Chondrocyte (in vitro differentiated cells): ENCODE measurements at places on chromosomes 12 and 14.

GRCh38 chr12:23921099-23921856, 28.2 kb downstream of the SOX5 start:
- no peak for DNase-seq
- H3K27ac ChIP-seq, result peak overlapping the region; percentile 58
- no peaks in the 10 kb centered on the region for H3K36me3 ChIP-seq
- peak overlapping the region; percentile 62 for H3K4me3 ChIP-seq
- no peaks in the 10 kb centered on the region for H3K27me3 ChIP-seq

GRCh38 chr14:45242706-45243105, 10.3 kb downstream of the MIS18BP1 start:
- no peak overlapping the region for H3K27ac ChIP-seq
- no peaks in the 10 kb centered on the region for H3K27me3 ChIP-seq
- H3K4me1 ChIP-seq, result no peaks in the 10 kb centered on the region
- peaks cover 4% of the 10 kb centered on the region for H3K36me3 ChIP-seq

DNA sequence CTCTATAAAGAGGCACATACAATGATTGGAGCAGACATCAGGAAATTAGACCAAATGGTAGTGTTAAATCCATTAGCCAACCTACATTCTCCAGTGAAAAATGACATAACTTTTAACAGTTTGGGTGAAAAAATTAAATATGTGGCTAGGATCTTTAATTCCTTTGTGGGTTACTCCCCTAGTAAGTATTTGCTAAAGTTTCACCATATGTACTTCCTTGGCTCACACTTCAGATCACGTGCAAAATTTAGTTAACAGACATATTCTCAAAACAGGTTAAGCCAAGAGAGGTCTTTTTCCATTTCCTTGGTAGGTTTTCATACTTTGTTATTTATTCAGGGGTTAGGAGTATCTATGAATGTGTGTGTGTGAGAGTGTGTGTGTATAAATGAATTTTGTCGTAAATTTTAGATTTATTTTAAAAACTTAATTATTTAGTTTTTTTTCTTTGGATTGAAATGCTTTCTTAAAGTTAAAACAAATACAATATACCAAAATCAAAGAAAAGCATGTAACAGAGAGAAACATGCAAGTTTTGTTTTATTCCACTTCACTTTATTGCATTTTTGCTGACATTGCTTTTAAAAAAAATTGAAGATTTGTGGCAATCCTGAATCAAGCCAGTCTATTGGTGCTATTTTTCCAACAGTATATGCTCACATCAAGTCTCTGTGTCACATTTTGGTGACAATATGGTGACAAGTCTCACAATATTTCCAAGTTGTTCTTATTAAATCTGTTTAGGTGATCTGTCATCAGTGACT, 258.7 kb downstream of the FLRT2 start:
- H3K27ac ChIP-seq, result no peak overlapping the region
- peaks cover 15% of the 10 kb centered on the region for H3K4me1 ChIP-seq
- no peak overlapping the region for H3K4me3 ChIP-seq
- no peaks in the 10 kb centered on the region for H3K27me3 ChIP-seq
- H3K36me3 ChIP-seq, result no peaks in the 10 kb centered on the region
- no peak for DNase-seq

DNA sequence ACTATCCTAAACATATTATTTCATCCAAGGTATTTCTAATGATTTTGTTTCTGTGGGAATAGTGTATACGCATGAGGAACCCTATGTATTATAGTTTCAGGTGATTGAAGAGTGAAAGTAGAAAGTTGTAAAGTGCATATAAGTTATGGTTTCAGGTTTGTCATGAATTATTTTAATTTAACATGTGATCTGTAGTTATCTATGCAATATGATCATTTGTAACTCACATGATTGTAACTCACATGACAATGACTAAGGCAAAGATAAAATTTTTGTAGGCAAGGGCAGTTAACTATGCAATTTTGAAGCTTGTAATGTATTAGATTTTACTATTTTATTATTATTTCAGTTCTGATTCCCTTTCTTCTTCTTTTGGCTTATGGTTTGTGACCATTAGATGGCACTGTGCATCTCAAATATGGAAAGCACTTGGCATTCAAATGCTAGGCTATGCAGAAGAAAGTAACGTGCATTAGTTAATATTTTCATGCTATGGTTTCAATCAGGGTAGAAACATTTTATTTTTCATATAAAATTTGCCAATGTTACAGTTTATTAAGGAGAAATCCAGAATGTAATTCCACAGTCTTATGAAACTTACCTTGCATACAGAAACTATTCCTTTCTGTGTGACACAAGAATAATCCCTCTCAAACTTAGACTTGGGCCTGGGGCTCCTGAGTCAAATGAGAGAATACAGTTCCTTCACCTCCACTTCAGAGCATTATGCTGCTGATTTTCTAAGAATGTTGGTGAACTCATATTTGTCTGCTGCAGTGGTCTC, 15.8 kb upstream of the TMEM30B start:
- H3K27me3 ChIP-seq, result no peaks in the 10 kb centered on the region
- H3K4me1 ChIP-seq, result peaks cover 7% of the 10 kb centered on the region
- H3K36me3 ChIP-seq, result no peaks in the 10 kb centered on the region
- H3K4me3 ChIP-seq, result no peak overlapping the region
- H3K27ac ChIP-seq, result peak overlapping the region; percentile 49
- no peak for DNase-seq

DNA sequence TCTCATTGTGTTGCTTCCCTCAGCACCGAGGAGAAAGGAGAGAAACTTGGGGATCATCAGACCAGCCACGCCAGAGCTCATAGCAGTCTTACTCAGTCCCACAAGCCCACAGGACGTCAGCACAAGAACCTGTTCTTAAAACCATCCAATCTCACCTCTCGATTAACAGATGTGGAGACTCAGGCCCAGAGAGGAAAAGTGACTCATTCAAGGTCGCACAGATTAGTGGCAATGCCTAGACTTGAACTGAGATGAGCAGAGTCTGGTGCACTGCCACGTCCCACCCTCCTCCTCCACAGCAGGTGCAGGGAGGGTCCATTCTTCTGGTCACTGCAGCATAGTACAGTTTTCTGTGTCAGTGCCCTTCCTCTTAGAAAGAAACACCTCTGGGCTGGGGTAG, 154.9 kb upstream of the PZP start:
- H3K4me3 ChIP-seq, result no peak overlapping the region
- DNase-seq, result no peak
- peaks cover 5% of the 10 kb centered on the region for H3K27me3 ChIP-seq
- peaks cover 16% of the 10 kb centered on the region for H3K4me1 ChIP-seq

DNA sequence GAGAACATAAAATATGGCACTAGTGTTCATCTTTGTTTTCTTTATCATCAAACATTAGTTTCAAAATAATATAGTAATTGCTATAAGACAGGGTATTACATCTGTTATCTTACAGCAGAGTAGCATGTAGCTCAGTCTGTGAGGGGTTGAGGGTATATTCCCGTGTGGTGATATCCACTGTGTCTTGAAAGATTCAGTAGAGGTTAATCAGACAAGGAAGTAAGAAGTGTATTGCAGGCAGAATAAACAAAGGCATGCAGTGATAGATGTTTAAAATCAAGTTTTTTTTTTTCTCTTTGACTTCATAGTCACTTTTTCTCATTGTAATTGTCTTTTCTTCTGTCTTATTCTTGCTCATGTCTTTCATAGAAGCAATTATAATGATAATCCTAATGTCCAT, 48.3 kb downstream of the METTL25 start:
- peaks cover 4% of the 10 kb centered on the region for H3K4me1 ChIP-seq
- DNase-seq, result no peak
- no peak overlapping the region for H3K27ac ChIP-seq
- peaks cover 2% of the 10 kb centered on the region for H3K36me3 ChIP-seq
- no peak overlapping the region for H3K4me3 ChIP-seq

DNA sequence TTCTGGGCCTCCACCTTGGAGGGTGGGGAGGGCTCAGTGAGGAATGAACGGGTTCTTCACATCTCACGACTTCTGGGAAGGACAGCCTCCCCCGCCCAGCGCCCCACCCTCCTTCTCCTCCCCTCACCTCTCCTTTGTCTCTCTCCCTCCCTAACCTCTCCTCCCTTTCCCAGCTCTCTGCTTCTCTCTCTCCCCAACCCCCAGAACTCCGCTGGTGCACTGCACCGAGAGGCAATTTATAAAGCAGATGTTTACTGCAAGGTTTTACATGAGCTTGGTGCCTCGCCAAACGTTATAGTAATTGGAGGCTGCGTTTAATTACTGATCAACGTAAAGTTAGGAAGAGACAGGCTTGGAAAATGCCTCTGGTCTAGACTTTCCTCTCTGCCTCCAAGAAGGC, 42.9 kb upstream of the FAM222A start:
- H3K27me3 ChIP-seq, result peaks cover 35% of the 10 kb centered on the region
- no peaks in the 10 kb centered on the region for H3K36me3 ChIP-seq
- no peak overlapping the region for H3K4me3 ChIP-seq
- peak; percentile 14 for DNase-seq

DNA sequence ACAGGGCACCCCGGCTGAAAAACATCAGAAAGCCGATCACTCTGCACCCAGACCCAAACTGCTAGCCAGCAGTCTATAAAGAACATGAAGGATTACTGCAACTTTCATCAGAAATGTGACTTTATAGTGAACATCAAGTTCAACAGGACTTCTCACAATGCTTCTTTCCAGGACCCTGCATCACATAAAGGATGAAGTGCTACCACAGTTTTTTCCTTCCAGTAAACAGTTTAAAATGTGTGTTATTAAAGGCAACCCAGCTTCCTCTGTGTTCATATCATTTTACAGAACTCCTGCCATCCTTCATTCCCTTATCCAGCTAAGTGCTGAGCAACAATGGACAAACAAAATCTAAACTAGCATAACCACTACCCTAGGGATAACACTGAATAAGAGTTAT, 280.3 kb upstream of the DIO2 start:
- H3K4me3 ChIP-seq, result no peak overlapping the region
- no peak for DNase-seq
- no peaks in the 10 kb centered on the region for H3K27me3 ChIP-seq
- peak overlapping the region; percentile 74 for H3K27ac ChIP-seq

DNA sequence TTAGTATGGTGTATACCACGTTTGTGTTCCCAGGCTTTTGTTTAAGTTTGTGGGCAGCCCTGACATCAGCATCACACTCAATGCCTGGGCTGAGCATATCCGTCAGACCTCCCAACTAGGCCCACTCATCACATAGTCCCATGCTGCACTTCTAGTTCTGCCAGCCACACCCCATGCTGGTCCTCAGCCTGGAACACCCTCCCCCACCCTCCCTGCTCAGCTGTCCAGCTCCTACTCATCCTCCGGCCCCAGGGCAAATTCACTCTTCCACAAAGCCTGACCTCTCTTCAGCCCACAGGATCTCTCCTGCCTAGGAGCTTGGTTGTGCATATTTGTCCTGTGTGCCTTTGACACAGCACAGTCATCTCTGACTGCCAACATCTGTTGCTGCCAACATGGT, 3.9 kb upstream of the ENDOU start:
- DNase-seq, result no peak
- H3K4me1 ChIP-seq, result peaks cover 19% of the 10 kb centered on the region

GRCh38 chr14:90846511-90846910, 30.3 kb upstream of the TTC7B start:
- no peaks in the 10 kb centered on the region for H3K27me3 ChIP-seq
- H3K36me3 ChIP-seq, result no peaks in the 10 kb centered on the region
- DNase-seq, result no peak
- H3K27ac ChIP-seq, result no peak overlapping the region
- peaks cover 7% of the 10 kb centered on the region for H3K4me1 ChIP-seq
- H3K4me3 ChIP-seq, result no peak overlapping the region

GRCh38 chr14:101449114-101449513, 112.2 kb upstream of the DIO3 start:
- H3K36me3 ChIP-seq, result no peaks in the 10 kb centered on the region
- no peak for DNase-seq
- no peak overlapping the region for H3K27ac ChIP-seq
- H3K4me1 ChIP-seq, result no peaks in the 10 kb centered on the region

- H3K4me1 ChIP-seq, result peaks cover 62% of the 10 kb centered on the region
- H3K27ac ChIP-seq, result peak overlapping the region; percentile 67
- DNase-seq, result no peak
- no peak overlapping the region for H3K4me3 ChIP-seq
- no peaks in the 10 kb centered on the region for H3K36me3 ChIP-seq
Measured at GRCh38 chr14:67267576-67268328, 26.5 kb downstream of the PALS1 start.

GRCh38 chr12:117842630-117843029, 126.2 kb downstream of the KSR2 start:
- H3K36me3 ChIP-seq, result peaks cover 2% of the 10 kb centered on the region
- H3K27ac ChIP-seq, result no peak overlapping the region
